ENCODE measurements at places on chromosomes 7 and 10.

DNA sequence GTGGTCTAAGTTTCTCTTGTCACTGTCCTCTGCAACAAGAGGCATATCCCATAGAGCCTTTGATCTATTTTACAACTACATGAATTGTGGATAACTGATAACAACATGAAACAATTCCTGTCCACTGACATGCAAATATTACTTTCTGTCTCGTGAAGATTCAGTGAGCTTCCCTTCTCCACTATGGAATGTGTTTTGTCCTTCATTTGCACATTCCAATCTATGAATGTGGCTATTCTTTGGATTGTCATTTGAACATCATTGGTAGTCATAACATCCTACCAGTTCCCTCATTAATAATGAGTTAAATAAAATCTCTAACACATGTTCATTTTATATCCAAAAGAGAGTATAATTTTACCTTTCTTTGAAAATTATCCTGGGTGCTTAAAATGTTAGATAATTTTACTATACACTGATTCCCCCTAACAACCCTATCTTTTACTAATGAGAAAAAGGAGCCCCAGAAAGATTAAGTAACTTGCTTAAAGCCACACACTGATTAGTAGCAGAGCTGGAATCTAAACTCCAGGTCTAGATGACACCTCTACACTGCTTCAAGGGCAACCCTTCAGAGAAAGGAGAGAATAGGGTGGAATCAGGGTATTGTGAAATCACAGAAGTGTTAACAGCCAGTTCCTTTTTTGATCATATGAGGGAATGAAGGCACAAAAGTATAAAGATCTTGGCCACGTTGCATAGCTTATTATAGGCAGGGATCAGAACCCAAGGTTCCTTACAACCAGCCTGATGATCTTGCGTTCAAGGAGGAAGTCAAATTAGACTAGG, 39.1 kb downstream of the PDE1C start:
- DNase-seq = no peak

- peak; percentile 30 for DNase-seq
Measured at GRCh38 chr10:58641095-58641531, 128.4 kb downstream of the BICC1 start.

DNA sequence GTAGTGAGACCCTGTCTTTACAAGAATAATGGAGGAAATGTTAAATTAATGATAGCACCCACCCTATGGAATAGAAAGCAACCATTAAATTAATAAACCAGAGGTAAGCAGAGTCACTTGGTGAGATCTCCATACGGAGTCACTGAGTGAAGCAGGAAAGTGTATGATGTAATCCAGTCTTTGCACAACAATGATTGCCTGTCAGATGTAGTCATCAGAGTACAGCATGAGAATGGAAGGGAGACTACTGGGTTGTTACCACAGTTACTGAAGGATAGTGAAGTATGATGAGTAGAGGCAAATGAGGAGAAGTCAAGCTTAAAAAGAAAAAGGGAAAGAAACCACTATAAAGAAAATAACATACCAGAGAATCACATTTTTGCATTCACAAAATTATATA, 371.9 kb upstream of the SHH start:
- DNase-seq = no peak

DNA sequence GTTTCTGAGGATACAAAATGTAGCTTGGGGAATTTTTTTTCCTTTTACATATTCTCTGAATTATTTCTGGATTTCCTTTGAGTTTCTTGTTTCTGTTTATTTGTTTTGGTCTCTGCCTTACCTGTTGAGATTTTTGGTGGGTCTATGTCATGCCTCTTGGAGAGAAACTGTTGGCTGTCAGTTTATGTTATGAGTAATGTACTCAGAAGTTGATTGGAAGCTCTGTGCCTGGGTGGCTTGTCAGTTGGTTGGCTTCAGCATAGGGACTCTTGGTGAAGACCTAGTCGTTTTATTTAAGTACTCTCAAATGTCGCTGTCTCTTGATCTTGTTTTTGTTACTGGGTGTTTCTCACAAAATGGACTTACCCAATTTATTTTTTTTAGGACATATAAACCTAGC, 132.4 kb downstream of the CDK14 start:
- no peak for DNase-seq

- peak; percentile 95 for DNase-seq
Measured at GRCh38 chr7:155298834-155299534, 1.3 kb downstream of the INSIG1 start.

All from HuH-7 (cell line).